Left ventricle myocardium inferior (tissue), 1 donor: ENCODE measurements at places on chromosomes 2 and 18. TPM values are rescaled to one million over a fixed set of nuclear protein-coding genes. Genes with fewer than 3 reads are reported as not detected.

DNA sequence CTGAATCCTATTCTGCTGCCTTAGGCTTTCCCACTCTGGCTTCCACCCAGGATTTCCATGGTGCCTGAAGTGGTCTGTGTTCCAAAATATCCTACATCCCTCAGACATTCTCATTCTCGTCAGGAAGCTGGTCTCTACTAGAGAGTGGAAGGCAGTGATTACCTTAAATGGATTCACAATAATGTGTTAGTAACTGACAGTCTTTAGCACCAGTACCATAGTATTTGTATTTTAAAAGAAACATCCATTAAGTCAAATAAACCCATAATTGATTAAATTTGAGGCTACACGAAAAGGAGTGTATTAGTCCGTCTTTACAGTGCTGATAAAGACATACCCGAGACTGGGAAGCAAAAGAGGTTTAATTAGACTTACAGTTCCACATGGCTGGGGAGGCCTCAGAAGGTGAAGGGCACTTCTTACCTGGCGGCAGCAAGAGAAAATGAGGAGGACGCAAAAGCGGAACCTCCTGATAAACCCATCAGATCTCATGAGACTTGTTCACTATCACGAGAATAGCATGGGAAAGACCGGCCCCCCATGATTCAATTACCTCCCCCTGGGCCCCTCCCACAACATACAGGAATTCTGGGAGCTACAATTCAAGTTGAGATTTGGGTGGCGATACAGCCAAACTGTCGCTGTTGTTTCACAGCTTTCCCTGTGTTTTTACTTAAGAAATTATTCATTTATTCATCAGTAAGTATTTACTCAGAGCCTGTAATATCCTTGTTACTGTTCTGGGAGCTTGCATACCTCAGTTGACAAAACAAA lies 306.5 kb downstream of the STK39 start:
- H3K4me1 ChIP-seq = no peaks in the 10 kb centered on the region
- H3K4me3 ChIP-seq = no peak overlapping the region
- H3K27me3 ChIP-seq = peaks cover 7% of the 10 kb centered on the region
- DNase-seq = no peak

- H3K36me3 ChIP-seq = peaks cover 22% of the 10 kb centered on the region
- H3K4me1 ChIP-seq = no peaks in the 10 kb centered on the region
- no peak overlapping the region for H3K4me3 ChIP-seq
- no peaks in the 10 kb centered on the region for H3K27me3 ChIP-seq
- H3K27ac ChIP-seq = no peak overlapping the region
These were observed 53.8 kb upstream of the STK17B start for GRCh38 chr2:196225213-196225612.

The SH2D6 gene
- not detected for total RNA-seq

GRCh38 chr2:224711859-224712665 lies 4.1 kb downstream of the CCDC195 start:
- DNase-seq = no peak
- no peaks in the 10 kb centered on the region for H3K4me1 ChIP-seq
- no peak overlapping the region for H3K4me3 ChIP-seq
- peak overlapping the region; percentile 30 for H3K27ac ChIP-seq
- peaks cover 4% of the 10 kb centered on the region for H3K27me3 ChIP-seq
- H3K36me3 ChIP-seq = no peaks in the 10 kb centered on the region

- H3K4me3 ChIP-seq = no peak overlapping the region
- peaks cover 7% of the 10 kb centered on the region for H3K4me1 ChIP-seq
- H3K27ac ChIP-seq = no peak overlapping the region
- no peaks in the 10 kb centered on the region for H3K36me3 ChIP-seq
- DNase-seq = no peak
- H3K27me3 ChIP-seq = no peaks in the 10 kb centered on the region
These were observed 116.3 kb upstream of the KLHL29 start for GRCh38 chr2:23268467-23269263.

The VWA3B gene
- total RNA-seq = 0.52 TPM

The DYNAP gene
- not detected for total RNA-seq

The FBXO15 gene
- total RNA-seq = not detected

- H3K4me1 ChIP-seq = peaks cover 5% of the 10 kb centered on the region
- DNase-seq = no peak
- H3K36me3 ChIP-seq = peaks cover 80% of the 10 kb centered on the region
- no peak overlapping the region for H3K4me3 ChIP-seq
- H3K27me3 ChIP-seq = no peaks in the 10 kb centered on the region
These were observed 9.2 kb downstream of the USP37 start for GRCh38 chr2:218558986-218559385.

The RGPD4 gene
- total RNA-seq = not detected

The GKN1 gene
- total RNA-seq = not detected

- no peak overlapping the region for H3K4me3 ChIP-seq
- DNase-seq = no peak
- H3K27me3 ChIP-seq = peaks cover 16% of the 10 kb centered on the region
- no peak overlapping the region for H3K27ac ChIP-seq
- no peaks in the 10 kb centered on the region for H3K36me3 ChIP-seq
These were observed 178.1 kb downstream of the NDUFA10 start for GRCh38 chr2:239846789-239847676.

The AQP12A gene
- total RNA-seq = not detected

The TMX3 gene
- total RNA-seq = 26.3 TPM

The MAPK4 gene
- total RNA-seq = 21.7 TPM

- peak overlapping the region; percentile 46 for H3K27ac ChIP-seq
- DNase-seq = peak; percentile 88
- no peaks in the 10 kb centered on the region for H3K36me3 ChIP-seq
These were observed 18.1 kb downstream of the TET3 start for GRCh38 chr2:74002505-74003421.

DNA sequence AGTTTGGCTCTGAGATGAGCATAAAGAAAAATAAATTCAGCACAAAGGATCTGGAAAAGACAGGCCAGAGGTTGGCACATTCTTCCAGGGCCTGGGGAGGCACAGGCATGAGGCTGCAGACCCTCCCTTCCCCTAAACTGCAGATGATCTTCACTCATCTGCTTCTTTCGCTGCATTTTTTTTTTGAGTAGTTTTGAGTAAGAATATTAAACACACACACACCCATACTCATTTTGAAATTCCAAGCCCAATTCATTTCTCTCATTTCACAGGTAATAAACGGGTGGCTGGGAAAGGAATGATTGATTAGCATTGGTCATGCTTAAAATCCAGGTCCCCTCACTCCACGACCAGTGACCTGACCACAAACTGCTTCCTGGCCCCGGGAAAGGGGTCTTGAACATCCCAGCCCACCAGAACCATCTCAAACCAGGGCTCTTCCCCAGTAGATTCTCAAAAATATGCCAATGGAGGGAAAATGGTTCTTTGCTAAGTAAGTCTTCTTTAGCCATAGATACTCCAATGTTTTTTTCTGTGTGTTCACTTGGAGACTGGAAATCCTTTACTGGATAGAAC lies 219.6 kb downstream of the ANAPC1 start:
- H3K27ac ChIP-seq = no peak overlapping the region
- H3K4me3 ChIP-seq = no peak overlapping the region
- DNase-seq = no peak
- H3K4me1 ChIP-seq = peaks cover 7% of the 10 kb centered on the region
- no peaks in the 10 kb centered on the region for H3K27me3 ChIP-seq

The LRP2 gene
- total RNA-seq = 0.05 TPM

The GLI2 gene
- total RNA-seq = 2.4 TPM

The C18orf32 gene
- 57.4 TPM for total RNA-seq

GRCh38 chr2:171147081-171147480 lies 13.6 kb downstream of the TLK1 start:
- no peaks in the 10 kb centered on the region for H3K27me3 ChIP-seq
- DNase-seq = no peak
- peak overlapping the region; percentile 21 for H3K27ac ChIP-seq
- peaks cover 27% of the 10 kb centered on the region for H3K4me1 ChIP-seq
- H3K4me3 ChIP-seq = no peak overlapping the region

The RAB12 gene
- 103 TPM for total RNA-seq

DNA sequence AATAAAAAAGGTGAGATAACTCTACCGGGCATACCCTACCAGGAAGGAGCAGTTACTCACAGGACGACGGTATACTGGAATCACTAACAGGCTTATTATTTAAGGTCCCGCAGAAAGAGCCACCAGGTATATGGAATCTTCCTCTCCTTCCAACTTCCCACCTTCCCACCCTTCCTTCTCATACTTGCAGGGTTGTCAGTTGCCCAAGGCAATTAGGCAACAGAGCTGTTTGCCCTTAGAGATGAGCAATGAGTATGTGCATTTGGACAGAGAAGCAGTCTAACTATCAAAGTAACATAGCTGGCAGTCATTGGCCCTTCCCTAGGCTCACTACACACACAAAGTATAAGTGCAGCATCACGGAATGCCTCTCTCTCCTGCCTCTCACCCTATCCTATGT lies 32.1 kb upstream of the EVA1A start:
- no peaks in the 10 kb centered on the region for H3K27me3 ChIP-seq
- DNase-seq = no peak
- H3K4me1 ChIP-seq = no peaks in the 10 kb centered on the region
- no peak overlapping the region for H3K4me3 ChIP-seq

The DSG2 gene
- 42.6 TPM for total RNA-seq

GRCh38 chr2:20574930-20575329 lies 76.0 kb downstream of the HS1BP3 start:
- H3K4me3 ChIP-seq = no peak overlapping the region
- no peak for DNase-seq
- H3K27me3 ChIP-seq = no peaks in the 10 kb centered on the region
- H3K4me1 ChIP-seq = peaks cover 98% of the 10 kb centered on the region
- no peaks in the 10 kb centered on the region for H3K36me3 ChIP-seq

The FTCDNL1 gene
- 2.7 TPM for total RNA-seq

- DNase-seq = no peak
- no peaks in the 10 kb centered on the region for H3K4me1 ChIP-seq
- H3K4me3 ChIP-seq = no peak overlapping the region
These were observed 188.2 kb downstream of the CYP26B1 start for GRCh38 chr2:71959494-71959893.

The CEP68 gene
- 20.2 TPM for total RNA-seq

- no peaks in the 10 kb centered on the region for H3K36me3 ChIP-seq
- no peak for DNase-seq
- no peak overlapping the region for H3K4me3 ChIP-seq
These were observed 180.6 kb upstream of the RBMS1 start for GRCh38 chr2:160674146-160674750.

The NETO1 gene
- not detected for total RNA-seq

The CDH19 gene
- 13.0 TPM for total RNA-seq

DNA sequence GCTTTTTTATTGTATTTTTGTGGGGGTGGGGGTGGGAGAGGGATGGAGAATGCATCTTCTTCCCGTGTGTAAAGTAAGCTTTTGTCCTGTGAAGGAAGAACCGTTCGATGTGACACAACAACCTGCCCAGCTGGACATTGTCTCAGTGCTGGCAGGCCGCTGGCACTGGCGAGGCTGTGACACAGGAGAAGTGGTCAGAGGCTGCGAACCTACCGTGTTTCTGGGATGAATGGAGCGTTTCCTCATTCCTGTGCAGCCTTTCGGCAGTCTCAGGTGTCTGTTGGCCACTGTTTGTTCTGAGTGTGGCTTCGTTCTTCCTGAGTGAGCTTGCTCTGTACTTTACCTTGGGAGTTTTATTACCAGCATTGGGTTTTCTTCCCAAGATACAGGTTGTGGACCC lies 8.0 kb downstream of the RAMP1 start:
- H3K4me1 ChIP-seq = peaks cover 74% of the 10 kb centered on the region
- H3K27me3 ChIP-seq = peaks cover 22% of the 10 kb centered on the region
- no peak overlapping the region for H3K4me3 ChIP-seq
- no peaks in the 10 kb centered on the region for H3K36me3 ChIP-seq
- no peak overlapping the region for H3K27ac ChIP-seq

The GCG gene
- not detected for total RNA-seq

The TPGS2 gene
- total RNA-seq = 25.4 TPM

DNA sequence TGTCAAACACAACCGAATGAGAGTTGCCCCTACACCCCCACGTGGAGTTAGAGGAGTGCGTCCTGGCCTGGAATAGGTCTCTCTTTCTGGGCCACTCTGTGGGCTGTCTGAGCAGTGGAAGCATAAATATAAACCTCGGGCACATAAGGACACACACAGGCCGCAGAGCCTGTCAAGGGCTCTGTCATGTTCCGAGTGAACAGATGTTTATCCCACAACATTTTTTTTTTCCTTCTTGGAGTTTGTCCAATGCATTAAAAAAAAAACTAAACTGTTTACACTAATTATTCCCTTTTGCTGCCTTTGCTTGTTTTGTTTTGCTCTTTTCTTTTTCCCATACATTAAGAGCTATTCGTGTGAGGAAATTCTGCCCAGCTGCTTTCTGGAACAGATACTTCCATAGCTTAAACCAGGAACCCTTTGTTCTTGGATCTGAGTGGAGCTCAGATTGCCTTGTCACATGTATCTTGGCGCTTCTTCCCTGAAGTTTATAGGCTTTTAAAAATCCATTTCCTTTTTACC lies 228.3 kb upstream of the FOSL2 start:
- H3K27ac ChIP-seq = peak overlapping the region; percentile 82
- H3K4me1 ChIP-seq = peaks cover 52% of the 10 kb centered on the region
- no peaks in the 10 kb centered on the region for H3K36me3 ChIP-seq
- H3K27me3 ChIP-seq = no peaks in the 10 kb centered on the region
- H3K4me3 ChIP-seq = peak overlapping the region; percentile 18

DNA sequence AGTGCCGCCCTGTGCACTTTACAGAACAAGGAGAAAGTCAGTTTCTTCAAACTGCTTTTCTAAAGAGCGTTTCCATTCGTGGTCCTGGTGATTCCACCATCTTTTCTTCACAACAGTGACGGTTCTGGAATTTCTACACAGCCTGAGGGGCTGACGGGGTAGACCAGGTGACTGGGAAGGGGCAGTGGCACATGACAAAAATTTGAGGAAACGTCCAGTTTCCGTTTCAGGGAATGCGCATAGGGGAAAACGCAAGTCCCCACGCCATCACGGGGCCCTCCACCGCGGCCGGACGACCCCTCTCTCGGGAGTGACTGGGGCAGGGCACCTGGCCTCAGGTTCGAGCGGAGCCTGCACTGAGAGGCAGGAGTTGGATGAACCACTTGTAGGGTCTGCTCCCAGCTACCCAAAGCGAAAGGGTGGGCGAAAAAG lies 980 bp upstream of the SPTBN1 start:
- H3K27ac ChIP-seq = peak overlapping the region; percentile 99
- H3K27me3 ChIP-seq = no peaks in the 10 kb centered on the region
- peaks cover 52% of the 10 kb centered on the region for H3K4me1 ChIP-seq
- peak overlapping the region; percentile 87 for H3K4me3 ChIP-seq

GRCh38 chr2:43818761-43819160 lies 19.9 kb downstream of the ABCG5 start:
- H3K27me3 ChIP-seq = peaks cover 19% of the 10 kb centered on the region
- no peak overlapping the region for H3K27ac ChIP-seq
- no peak for DNase-seq
- no peak overlapping the region for H3K4me3 ChIP-seq
- H3K4me1 ChIP-seq = no peaks in the 10 kb centered on the region
- H3K36me3 ChIP-seq = no peaks in the 10 kb centered on the region

The GPR17 gene
- total RNA-seq = 0.16 TPM

DNA sequence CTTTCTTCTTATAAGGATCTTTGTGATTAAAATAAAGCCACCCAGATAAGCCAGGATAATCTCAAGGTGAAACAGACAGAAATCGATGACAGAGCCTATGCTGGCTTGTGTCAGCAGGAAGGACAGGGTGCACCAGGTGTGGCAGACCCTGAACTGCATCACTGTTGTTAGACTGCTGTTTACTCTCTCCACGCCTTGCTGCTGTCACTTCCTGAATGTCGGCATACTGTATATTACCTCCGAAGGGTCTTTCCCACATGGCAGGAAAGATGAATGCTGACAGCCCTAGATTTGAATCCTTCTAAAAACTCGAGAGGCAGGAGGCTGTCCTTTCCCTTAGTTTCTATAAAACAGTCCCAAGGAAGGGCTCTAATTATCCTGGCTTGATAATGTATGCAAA lies 18.9 kb upstream of the TMEM163 start:
- H3K36me3 ChIP-seq = no peaks in the 10 kb centered on the region
- H3K4me3 ChIP-seq = no peak overlapping the region
- no peak for DNase-seq
- no peak overlapping the region for H3K27ac ChIP-seq
- peaks cover 6% of the 10 kb centered on the region for H3K4me1 ChIP-seq

GRCh38 chr2:16142383-16143361 lies 202.3 kb downstream of the MYCN start:
- no peak overlapping the region for H3K4me3 ChIP-seq
- no peak overlapping the region for H3K27ac ChIP-seq
- H3K4me1 ChIP-seq = no peaks in the 10 kb centered on the region
- DNase-seq = no peak
